ENCODE measurements at places on chromosomes 12 and 14. TPM values are rescaled to one million over a fixed set of nuclear protein-coding genes. Genes with fewer than 3 reads are reported as not detected.
A peak's percentile ranks its signal among the peaks of the same experiment; 100 is the strongest.

DNA sequence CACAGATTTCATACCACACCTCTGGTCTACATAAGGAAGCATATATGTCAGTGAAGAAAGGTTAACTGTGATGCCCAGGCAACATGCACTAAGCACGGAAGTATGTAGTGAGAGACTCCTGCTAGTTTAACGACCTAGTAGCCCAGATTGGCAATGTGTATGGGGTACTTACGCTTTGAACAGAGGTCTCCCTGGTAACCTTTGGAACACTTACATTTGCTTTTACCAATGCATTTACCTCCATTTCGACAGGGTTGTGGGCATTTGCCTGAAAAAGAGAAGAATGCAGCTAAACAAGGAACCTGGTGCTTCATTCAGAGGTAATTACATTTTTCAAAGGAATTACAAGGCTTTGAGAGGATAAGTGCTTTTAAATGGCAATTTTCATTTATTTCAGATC is 65.2 kb downstream of the WIF1 start:
- no peaks in the 10 kb centered on the region for H3K36me3 ChIP-seq
- no peaks in the 10 kb centered on the region for H3K27me3 ChIP-seq
- no peak overlapping the region for H3K27ac ChIP-seq
- no peaks in the 10 kb centered on the region for H3K4me1 ChIP-seq
- H3K4me3 ChIP-seq: no peak overlapping the region

- DNase-seq: no peak
- no peaks in the 10 kb centered on the region for H3K4me1 ChIP-seq
- no peak overlapping the region for H3K27ac ChIP-seq
- H3K4me3 ChIP-seq: no peak overlapping the region
- H3K27me3 ChIP-seq: no peaks in the 10 kb centered on the region
Measured at GRCh38 chr12:96880220-96880619, 26.8 kb upstream of the NEDD1 start.

- no peaks in the 10 kb centered on the region for H3K36me3 ChIP-seq
- H3K27me3 ChIP-seq: peaks cover 65% of the 10 kb centered on the region
- no peak for DNase-seq
- no peak overlapping the region for H3K27ac ChIP-seq
- H3K4me3 ChIP-seq: peak overlapping the region; percentile 33
- peaks cover 72% of the 10 kb centered on the region for H3K4me1 ChIP-seq
Measured at GRCh38 chr14:36662543-36663403, 1.1 kb downstream of the PAX9 start.

GRCh38 chr12:13462450-13462849 is 265.9 kb downstream of the EMP1 start:
- no peak for DNase-seq
- no peaks in the 10 kb centered on the region for H3K27me3 ChIP-seq
- no peaks in the 10 kb centered on the region for H3K4me1 ChIP-seq
- H3K27ac ChIP-seq: no peak overlapping the region
- H3K36me3 ChIP-seq: no peaks in the 10 kb centered on the region
- no peak overlapping the region for H3K4me3 ChIP-seq

Gene B4GALNT1
- total RNA-seq: 1.1 TPM

- no peak for DNase-seq
- no peak overlapping the region for H3K4me3 ChIP-seq
- H3K4me1 ChIP-seq: no peaks in the 10 kb centered on the region
- H3K27ac ChIP-seq: no peak overlapping the region
Measured at GRCh38 chr12:128779901-128780300, 43.9 kb downstream of the SLC15A4 start.

Gene KRT84
- total RNA-seq: not detected

GRCh38 chr12:51391283-51392123 is at the start of gene GALNT6:
TSS of gene GALNT6 (minus strand) at chr12:51391406. CDS start at chr12:51379781, 11,625 bp downstream.
- no peaks in the 10 kb centered on the region for H3K27me3 ChIP-seq
- H3K36me3 ChIP-seq: no peaks in the 10 kb centered on the region
- peak within 1 kb of the TSS; percentile 54 for H3K4me3 ChIP-seq

- no peak for DNase-seq
- H3K4me1 ChIP-seq: no peaks in the 10 kb centered on the region
- no peaks in the 10 kb centered on the region for H3K36me3 ChIP-seq
- H3K27me3 ChIP-seq: no peaks in the 10 kb centered on the region
- H3K4me3 ChIP-seq: no peak overlapping the region
Measured at GRCh38 chr12:59375633-59376032, 220.2 kb upstream of the SLC16A7 start.

- peak; percentile 63 for DNase-seq
- no peak overlapping the region for H3K27ac ChIP-seq
- no peaks in the 10 kb centered on the region for H3K4me1 ChIP-seq
- no peaks in the 10 kb centered on the region for H3K36me3 ChIP-seq
- H3K27me3 ChIP-seq: no peaks in the 10 kb centered on the region
- no peak overlapping the region for H3K4me3 ChIP-seq
Measured at GRCh38 chr12:42504049-42504448, 85.5 kb downstream of the PRICKLE1 start.

DNA sequence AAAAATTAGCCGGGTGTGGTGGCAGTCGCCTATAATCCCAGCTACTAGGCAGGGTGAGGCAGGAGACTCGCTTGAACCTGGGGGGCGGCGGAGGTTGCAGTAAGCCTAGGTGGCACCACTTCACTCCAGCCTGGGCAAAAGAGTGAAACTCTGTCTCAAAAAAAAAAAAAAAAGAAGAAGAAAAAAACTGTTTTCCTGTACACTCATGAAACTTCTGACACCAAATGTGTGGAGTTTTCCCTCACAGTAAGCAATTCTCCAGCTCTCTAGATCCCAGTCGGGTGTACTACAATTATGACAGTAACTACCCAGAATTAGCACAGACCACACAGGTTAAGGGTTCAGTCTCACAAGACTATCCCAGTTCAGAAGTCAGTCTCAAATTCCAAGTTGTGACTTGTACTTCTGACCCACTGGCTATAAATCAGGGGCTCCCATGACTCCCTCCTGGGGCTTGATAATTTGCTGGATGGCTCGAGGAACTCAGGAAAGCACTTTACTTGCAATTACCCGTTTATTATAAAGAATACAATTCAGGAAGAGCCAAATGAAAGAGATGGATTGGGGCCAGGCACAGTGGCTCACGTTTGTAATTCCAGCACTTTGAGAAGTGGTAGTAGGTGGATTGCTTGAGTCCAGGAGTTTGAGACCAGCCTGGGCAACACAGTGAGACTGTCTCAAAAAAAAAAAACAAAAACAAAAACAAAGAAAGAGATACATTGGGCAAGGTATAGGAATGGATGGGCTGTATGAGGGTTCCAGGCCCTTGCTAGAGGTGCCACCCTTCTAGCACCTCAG is 12.4 kb upstream of the ARF6 start:
- H3K4me1 ChIP-seq: peaks cover 11% of the 10 kb centered on the region
- H3K27me3 ChIP-seq: no peaks in the 10 kb centered on the region
- no peak overlapping the region for H3K4me3 ChIP-seq
- no peak overlapping the region for H3K27ac ChIP-seq
- no peak for DNase-seq
- no peaks in the 10 kb centered on the region for H3K36me3 ChIP-seq

DNA sequence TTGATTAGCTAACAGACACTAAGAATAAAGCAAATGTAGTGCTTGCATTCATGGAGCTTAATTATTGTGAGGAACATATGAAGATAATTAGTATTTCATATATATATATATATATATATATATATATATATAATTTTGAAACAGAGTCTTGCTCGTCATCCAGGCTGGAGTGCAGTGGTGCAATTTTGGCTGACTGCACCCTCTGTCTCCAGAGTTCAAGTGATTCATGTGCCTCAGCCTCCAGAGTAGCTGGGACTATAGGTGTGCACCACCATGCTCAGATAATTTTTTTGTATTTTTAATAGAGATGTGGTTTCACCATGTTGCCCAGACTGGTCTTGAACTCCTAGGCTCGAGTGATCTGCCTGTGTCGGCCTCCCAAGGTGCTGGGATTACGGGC is 1091.6 kb upstream of the TMEM132C start:
- DNase-seq: no peak
- no peak overlapping the region for H3K27ac ChIP-seq
- H3K4me3 ChIP-seq: no peak overlapping the region
- H3K36me3 ChIP-seq: no peaks in the 10 kb centered on the region
- no peaks in the 10 kb centered on the region for H3K4me1 ChIP-seq

DNA sequence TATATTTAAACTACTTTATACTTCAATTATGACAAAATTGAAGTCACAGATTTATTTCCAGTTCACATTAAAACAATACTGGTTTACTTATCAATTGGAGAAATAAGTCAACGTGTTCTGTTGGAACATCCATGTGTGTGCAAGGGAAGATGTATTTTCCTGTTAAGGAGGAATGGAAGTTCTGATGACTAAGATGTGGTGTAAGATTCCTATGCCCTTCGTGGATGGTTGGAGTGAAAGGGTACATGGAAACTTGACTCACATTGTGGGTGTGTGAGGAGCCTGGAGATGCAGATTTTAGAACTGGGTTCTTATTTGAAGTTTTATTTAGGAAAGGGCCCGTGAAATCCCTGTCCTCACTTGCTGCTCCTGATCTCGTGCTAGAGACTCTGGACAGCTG is 95.3 kb downstream of the CATSPERB start:
- H3K27me3 ChIP-seq: no peaks in the 10 kb centered on the region
- H3K4me3 ChIP-seq: no peak overlapping the region
- no peaks in the 10 kb centered on the region for H3K4me1 ChIP-seq
- no peak overlapping the region for H3K27ac ChIP-seq
- DNase-seq: no peak
- H3K36me3 ChIP-seq: no peaks in the 10 kb centered on the region

Gene TEP1
- 21.0 TPM for total RNA-seq

- no peaks in the 10 kb centered on the region for H3K36me3 ChIP-seq
- no peaks in the 10 kb centered on the region for H3K27me3 ChIP-seq
- no peak for DNase-seq
- H3K27ac ChIP-seq: no peak overlapping the region
Measured at GRCh38 chr12:110849221-110849620, 2.4 kb downstream of the CCDC63 start.

DNA sequence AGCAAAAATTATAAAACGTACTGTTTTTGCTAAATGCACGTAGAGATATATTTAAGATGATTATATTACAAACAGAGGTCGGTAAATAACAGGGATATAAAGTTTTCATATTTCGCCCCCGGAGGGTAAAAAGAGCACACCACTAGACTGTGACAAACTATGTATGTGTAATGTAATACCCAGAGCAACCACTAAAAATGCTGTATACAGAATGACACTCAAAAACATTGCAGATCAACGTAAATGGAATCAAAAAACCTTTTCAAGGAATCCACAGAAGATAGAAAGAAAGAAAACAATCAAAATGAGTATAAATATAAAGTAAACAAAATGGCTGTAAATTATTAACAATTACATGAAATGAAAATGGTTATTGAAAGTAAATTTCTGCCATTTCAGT is 37.6 kb upstream of the PRB4 start:
- H3K27ac ChIP-seq: no peak overlapping the region
- H3K27me3 ChIP-seq: no peaks in the 10 kb centered on the region
- H3K4me1 ChIP-seq: no peaks in the 10 kb centered on the region
- no peaks in the 10 kb centered on the region for H3K36me3 ChIP-seq

Gene RSRC2
- 28.0 TPM for total RNA-seq

Gene AJUBA
- total RNA-seq: not detected

Gene RPS26
- total RNA-seq: 820 TPM

Measured in stomach (tissue), 19 donors.